GM12892 (cell line): ENCODE measurements at places on chromosomes 1 and 21.

- DNase-seq: no peak
Observed at GRCh38 chr1:1921901-1922701, 3.0 kb upstream of the TMEM52 start.

- DNase-seq: no peak
Observed at GRCh38 chr1:65049941-65050713, 83.8 kb upstream of the JAK1 start.

DNA sequence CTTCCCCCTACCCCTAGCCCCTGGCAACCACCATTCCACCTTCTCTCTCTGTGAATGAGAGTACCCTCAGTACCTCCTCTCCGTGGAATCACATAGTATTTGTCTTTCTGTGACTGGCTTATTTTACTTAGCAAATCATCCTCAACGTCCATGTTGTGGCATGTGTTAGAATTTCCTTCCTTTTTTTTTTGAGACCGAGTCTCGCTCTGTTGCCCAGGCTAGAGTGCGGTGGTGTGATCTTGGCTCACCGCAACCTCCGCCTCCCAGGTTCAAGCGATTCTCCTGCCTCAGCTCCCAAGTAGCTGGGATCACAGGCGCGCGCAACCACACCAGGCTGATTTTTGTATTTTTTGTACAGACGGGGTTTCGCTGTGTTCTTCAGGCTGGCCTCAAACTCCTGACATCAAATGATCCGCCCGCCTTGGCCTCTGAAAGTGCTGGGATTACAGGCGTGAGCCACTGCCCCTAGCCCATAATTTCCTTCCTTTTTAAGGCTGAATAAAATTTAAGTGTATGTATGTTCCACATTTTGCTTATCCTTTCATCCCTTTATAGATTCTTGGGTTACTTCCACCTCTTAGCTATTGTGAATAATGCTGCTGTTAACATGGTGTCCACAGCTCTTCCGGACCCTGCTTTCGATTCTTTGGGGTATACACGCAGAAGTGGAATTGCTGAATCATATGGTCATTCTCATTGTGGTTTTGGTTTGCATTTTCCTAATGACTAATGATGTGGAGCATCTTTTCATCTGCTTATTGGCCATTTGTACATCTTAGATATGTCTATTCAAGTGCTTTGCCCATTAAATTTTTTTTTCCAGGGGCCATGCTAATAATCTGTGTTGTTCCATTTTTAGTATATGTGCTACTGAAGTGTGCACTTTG is 32.3 kb downstream of the ERRFI1 start:
- DNase-seq: no peak

DNA sequence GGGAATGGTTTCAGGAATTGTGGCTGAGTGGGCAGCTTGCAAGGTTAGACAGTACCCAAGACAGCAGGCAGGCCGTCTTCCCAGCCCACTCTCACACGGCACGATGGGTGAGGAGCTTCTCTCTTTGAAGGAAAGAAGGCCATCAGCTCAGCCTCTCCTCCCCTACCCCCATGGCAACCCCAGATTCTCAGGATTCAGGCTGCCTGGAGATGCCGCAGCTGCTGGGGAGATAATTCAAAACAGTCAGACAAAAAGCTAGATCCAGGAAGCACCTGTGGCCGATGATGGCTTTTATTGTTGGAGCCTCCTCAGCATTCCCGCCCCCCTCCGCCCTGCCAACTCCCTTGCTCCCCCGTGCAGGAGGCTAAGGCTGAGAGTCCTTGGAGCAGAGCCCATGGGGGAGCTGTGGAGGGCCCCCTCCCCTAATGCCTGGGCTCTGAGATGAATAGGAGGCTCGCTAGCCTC is 220.5 kb downstream of the TRABD2B start:
- DNase-seq: no peak

DNA sequence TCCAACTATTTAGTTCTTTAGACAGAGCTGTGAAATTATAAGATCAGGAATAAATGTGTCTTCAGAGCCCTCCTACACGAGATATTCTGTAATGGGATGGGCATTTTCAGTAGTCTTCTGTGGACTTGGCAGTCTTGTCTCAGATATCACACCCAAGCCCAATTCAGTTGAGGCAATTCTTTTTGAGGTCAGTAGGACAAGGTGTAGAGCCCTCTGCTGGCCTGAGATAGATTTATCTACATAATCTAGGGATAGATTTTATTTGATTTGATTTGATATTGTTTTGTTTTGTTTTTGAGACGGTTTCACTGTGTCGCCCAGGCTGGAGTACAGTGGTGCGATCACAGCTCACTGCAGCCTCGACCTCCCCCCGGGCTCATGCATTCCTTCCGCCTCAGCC is 77.5 kb downstream of the FMN2 start:
- no peak for DNase-seq
